ENCODE measurements at places on chromosomes 5 and 9.

DNA sequence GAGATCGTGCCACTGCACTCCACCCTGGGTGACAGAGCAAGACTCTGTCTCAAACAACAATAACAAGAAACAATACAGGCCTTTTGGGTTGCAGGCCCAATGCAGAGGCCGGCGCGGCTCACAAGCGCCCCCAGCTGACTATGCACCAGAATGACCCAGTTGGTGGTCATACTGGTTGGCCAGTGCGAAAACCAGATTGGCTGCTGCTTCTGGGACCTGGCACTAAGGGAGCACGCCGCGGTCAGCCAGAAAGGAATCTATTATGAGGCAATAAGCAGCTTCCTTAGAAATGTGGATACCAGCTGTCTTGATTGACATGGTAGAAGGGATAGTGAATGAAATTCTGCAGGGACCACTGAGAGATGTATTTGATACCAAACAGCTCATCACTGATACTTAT lies 35.0 kb downstream of the RANBP17 start:
- DNase-seq = no peak

GRCh38 chr5:60257596-60258271 lies 364.2 kb upstream of the PDE4D start:
- peak; percentile 94 for DNase-seq

DNA sequence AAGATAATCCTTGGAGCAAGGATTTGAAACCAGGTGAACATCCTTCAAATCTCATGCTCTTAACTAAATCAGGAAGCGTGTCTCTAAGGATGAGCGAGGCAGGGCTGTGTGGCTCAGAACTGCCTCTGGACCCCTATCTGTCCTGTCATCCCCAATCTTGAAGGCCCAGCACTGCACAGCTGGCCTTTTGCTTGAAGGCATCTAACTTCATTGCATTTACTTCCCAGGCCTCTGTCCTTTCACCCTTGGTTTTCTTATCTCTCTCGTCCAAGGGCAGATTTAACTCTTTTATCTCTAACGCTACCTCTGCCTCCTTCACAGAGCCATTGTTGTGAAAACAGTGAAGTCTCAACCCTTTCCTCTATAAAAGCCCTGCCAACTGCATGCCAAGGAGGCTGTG lies 83.8 kb downstream of the UGCG start:
- no peak for DNase-seq

- no peak for DNase-seq
These were observed 27.4 kb upstream of the DENND4C start for GRCh38 chr9:19203058-19203457.

DNA sequence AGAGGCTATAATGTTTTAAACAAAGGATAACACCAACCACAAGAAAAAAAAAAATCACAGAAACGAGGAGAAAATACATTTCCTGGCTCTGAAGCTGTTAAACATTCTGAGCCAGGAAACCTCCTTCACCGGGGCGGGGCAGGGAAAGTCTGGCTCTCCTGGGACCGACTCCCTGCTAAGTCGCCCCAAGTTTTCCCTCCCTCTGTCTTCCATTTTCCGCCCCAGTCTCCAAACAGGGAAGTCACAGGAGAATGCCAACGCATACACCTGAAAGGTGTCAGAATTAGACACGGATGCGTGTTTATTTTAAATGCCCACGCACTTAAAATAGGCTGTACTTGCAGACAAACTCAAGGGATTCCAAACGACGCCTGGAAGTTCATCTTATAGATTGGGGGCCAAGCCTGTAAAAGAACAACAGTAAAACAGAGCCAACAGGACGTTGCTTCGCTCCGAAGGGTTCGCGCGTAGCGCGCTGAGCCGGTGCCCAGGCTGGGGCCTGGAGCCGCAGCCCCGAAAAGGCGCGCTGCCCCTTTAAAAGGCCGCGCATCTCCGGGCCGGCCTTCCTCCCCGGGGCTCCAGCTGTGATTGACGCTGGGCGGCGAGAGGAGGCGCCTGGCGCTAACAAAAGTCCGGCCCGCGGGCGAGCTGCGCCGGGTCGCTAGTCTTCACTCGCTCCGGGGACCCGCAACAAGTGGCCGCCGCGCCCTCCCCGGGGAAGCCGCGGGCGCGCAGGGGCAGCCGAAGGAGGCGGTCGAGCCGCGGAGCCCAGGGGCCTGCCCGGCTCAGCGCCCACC lies at the start of gene FBXL7:
FBXL7 (plus strand) TSS at position 653 of the 797 bp plus-strand sequence.
- peak; percentile 92 for DNase-seq

GRCh38 chr5:82470185-82470994 lies 192.2 kb upstream of the RPS23 start:
- DNase-seq = no peak

DNA sequence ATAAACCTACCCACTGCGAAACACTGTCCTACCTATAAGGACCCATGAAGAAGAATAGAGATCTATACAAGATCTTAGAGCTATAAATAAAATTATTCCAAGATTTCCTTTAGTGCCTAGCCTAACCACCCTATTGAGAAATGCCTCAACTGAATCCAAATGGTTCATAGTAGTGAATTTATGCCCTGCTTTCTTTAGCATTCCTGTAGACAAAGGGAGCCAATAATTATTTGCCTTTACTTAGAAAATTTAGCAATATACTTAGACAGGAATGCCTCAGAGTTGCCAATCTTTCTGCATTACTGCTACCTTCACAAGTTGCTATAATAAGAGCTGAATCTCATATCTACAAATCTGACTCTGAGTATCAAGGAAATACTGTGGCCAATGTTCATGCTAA lies 62.6 kb downstream of the PUM3 start:
- DNase-seq = no peak

DNA sequence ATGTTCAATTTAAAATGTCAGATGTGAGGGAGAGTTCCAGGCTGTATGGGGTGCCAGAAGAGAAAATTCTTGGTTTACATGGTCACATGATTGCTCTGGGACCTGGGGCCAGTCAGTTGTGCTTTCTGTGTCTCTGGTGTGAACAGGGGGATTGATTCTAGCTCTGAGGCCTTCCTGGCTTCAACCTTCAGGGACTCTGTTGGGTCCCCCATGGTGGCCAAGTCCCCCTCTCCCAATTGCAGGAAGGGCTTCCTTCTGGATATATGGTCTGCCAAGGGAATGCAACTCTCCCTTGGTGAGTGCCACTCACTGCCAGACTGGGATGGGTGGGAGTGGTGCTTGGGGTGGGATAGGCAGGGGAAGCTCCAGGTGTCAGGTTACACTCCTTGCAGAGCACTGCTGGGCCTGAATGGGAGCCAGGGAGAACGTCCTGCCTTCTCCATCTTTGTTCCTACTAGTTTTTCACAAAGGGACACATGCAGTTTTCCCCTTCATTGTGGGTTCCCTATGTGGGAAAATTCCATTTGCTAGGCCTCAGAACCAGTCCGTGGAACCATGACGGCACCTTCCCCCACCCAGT lies 153.2 kb downstream of the MELK start:
- no peak for DNase-seq

DNA sequence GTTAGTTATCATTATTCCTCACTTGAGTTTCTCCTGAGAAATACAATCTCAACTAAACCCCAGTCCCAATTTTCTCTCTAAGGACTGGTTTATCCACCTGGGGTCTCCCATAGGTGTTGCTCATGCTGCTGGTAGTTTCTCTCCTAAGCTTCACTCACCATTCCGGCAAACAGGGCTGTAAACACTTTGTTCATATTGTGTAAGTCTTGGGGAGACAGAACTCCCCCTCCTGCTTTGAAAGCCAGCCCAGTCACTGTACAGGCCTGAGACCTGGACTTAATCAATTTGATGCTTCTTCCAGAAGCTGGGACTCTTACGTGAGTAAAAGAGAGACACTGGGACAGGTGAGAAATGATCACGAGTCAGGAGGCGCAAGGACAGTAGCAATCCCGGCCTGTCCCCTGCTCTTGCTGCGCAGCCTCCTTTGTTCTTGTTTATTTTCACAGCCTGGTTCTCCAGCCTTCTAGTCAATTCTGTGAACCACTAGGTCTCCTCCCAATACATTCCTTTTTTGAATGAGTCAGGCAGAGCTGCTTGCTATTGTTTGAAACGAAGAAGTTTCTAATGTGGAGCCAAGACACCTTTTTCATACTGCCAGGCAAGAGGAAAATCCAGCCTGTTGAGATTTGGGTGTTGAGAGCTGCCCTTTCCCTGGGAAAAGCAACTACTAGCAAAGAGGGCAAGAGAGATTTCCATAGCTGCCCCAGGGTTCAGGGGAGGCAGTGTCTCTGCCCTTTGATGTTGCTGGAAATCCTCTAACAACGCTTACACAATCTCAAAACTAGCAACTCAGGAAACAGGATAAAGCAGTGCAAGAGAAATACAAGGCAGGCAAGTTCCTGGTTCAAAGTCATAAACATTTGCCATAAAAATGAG lies 9.2 kb upstream of the SHROOM1 start:
- DNase-seq = no peak

GRCh38 chr5:124504081-124504916 lies 242.1 kb downstream of the ZNF608 start:
- no peak for DNase-seq

DNA sequence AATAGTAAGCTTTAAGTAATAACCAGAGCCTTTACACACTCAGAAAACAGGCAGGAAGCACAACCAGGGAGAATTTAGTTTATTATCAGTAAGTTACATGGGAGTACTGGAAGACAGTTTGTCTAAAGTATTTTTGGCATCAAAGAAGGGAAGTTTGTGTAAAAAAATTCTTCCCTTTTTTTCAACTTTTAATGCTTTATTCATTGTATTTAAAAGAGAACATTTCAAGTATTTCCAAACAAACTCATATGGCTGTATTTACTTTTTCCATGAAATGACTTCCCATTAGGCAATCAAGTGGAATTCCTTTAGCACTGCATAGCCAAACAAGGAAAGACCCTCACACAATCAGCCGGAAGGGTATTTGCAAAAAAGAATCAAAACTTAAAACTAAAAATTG lies 26.7 kb downstream of the RNF145 start:
- DNase-seq = no peak

DNA sequence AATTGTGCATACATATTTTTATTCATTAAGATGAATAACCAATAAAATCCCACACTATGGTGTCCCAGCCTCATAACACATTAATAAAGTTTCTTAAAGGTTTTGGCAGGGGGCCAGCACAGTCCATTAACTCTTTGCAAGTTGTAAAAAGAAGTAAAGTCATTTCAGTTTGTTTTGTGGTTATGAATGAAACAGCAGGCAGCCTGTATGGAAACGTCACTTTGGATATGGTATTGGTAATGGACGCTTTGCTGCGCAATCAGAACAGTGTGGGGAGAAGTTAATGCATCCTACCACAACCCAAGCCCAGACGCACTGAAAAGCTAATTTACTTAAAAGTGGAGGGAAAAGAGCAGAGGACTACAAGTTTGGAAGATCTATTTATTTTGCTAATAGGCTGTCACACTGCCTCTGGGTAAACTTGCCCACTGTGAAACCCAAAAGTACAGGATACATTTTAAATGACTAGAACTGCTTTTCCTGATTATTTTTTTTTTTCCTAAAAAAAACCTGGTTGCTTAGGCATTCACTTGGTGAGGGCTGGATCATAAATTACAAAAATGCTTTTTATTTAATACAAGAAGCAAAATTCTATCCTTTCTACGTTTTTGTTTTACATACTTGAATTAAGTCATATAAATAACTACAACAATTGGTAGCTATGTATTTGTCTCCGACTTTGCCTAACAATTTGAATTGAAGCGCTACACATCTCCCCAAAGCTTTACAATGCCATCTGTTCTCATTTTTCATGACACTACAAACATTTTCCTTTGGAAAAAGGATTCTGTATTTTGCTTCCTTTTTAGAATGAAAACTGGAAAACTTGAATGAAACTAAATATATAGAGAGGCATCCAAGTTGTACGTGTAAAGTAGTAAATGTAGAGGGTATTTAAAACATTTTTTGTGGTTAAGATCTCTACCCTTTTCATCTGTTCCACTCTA lies 104.3 kb downstream of the NFIB start:
- DNase-seq = no peak
